Foreskin keratinocyte (primary cell): ENCODE measurements at places on chromosomes 4 and X. TPM values are rescaled to one million over a fixed set of nuclear protein-coding genes. Genes with fewer than 3 reads are reported as not detected.

ZNF711 gene
- 0.65 and 0.90 TPM in 2 replicates for polyA plus RNA-seq

GRCh38 chr4:92847026-92847425 lies 543.3 kb downstream of the GRID2 start:
- DNase-seq = no peak

GRCh38 chr4:8765084-8765483 lies 106.6 kb downstream of the HMX1 start:
- no peak for DNase-seq

DNA sequence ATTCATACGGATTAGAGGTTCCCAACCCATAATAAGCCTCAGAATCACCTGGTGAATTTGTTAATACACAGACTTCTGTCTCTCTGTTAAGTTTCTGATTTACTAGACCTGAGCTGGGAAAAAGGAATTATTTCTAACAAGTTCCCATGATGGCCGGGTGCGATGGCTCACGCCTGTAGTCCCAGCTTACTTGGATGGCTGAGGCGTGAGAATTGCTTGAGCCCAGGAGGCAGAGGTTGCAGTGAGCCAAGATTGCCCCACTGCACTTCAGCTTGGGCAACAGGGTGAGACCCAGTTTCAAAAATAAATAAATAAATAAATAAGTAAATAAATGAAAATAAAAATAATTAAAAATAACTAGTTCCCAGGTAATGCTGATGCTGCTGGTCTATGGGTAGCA lies 412.3 kb downstream of the GALNTL6 start:
- no peak for DNase-seq

BEND2 gene
- polyA plus RNA-seq = not detected in 2 replicates

DNA sequence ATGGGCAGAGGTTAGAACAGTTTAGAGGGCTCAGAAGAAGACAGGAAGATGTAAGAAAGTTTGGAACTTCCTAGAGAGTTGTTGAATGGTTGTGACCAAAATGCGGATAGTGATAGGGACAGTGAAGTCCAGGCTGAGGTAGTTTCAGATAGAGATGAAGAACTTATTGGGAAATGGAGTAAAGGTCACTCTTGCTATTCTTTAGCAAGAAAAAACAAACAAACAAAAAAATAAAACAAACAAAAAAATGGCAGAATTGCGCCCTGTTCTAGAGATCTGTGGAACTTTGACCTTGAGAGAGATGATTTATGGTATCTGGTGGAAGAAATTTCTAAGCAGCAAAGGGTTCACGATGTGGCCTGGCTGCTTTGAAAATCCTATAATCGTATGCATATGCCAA lies 185.1 kb upstream of the SFRP2 start:
- DNase-seq = no peak

DNA sequence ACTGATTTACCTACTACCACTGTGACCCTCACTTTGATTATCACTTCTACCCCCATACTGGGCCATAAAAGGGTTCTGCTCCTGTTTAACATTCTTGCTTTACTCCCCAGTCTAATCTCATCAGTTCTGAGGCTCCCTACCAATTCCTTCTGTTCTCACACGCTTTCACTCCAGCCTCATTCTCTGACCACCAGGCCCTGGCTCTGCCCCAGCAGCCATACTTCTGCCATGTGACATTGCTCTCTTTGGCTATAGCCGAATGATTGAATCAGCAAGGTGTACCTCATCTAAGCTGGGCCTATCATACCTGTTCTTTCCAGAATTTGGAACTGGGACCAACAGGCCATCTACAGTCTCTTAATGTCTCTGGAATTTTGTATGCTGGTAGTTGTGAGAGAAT lies 14.4 kb upstream of the ELF2 start:
- DNase-seq = no peak

ADH1B gene
- not detected in 2 replicates for polyA plus RNA-seq

ARMCX4 gene
- 0.71 and 0.72 TPM in 2 replicates for polyA plus RNA-seq

DNA sequence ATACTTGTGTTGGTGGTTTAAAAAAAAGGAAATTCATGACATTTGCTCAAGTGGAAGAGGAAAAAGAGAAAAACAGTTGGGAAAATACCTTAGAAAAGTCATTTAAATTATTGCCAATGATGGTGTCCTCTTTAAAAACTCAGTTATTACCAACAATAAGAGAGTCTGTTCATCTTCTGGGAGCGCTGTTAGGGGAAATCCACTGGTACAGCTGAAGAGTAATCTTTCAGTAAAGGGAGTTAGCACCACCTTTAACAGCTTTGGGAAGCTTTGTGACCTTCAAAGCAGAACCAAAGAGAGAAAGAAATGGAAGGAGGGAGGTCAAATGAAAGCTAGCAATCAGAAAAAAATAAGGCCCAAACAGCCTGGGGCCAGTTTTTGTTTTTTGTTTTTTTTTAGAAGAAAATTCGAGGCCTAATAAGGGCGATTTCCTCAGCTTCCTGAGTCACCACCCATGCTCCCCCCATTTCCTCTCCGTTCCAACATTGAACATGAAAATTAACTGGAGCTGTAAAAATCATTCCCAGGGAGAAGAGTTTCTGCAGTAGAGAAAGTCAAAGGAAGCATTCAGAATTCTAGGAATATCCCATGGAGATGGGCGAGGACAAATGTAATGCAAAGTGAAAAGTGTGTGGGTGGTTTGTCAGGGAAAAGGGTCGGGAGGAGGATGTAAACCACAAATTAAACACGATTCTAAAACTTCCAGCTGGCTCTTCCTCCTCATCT lies 115.1 kb downstream of the SH3KBP1 start:
- DNase-seq = no peak

CFAP99 gene
- polyA plus RNA-seq = not detected in 2 replicates
